ENCODE measurements at places on chromosomes 13 and 19.

GRCh38 chr13:31528758-31529157 lies 210.6 kb upstream of the RXFP2 start:
- DNase-seq: no peak

GRCh38 chr19:1468274-1468820 lies 10.7 kb downstream of the C19orf25 start:
- DNase-seq: no peak

DNA sequence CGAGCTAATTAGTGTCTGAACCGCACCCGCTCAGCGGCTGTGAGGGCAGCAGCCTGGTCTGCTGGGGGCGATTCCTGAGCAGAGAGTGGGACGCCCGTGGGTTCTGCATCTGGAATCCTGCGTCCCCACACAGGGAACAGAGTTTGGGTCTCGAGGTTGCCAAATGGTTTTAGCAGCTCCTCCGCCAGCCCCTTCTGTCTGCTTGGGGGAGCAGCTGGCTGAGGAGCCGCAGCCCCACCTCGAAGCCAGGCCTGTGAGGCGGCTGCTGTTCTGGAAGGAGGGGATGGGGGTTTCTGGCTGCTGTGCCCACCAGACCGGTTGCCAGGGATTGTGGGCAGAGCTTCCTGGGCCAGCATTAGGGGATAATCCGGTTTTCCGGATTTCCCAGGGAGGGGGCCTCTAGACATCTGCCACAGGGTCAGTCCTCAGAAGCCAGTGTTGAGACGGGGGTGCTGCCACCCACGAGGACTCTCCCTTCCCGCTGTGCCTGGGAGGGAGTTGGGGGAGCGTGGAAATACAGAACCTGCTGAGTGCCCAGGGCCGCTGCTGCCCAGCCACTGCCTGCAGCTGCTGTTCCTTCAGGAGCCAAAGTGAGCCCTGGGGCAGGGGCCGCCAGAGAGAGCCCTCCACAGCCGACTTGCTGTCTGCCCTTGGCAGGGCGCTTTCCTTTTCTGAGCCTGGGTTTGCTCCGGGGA lies 2.0 kb downstream of the CDC34 start:
- no peak for DNase-seq

- no peak for DNase-seq
These were observed 39.1 kb downstream of the EFNB2 start for GRCh38 chr13:106496072-106496997.

DNA sequence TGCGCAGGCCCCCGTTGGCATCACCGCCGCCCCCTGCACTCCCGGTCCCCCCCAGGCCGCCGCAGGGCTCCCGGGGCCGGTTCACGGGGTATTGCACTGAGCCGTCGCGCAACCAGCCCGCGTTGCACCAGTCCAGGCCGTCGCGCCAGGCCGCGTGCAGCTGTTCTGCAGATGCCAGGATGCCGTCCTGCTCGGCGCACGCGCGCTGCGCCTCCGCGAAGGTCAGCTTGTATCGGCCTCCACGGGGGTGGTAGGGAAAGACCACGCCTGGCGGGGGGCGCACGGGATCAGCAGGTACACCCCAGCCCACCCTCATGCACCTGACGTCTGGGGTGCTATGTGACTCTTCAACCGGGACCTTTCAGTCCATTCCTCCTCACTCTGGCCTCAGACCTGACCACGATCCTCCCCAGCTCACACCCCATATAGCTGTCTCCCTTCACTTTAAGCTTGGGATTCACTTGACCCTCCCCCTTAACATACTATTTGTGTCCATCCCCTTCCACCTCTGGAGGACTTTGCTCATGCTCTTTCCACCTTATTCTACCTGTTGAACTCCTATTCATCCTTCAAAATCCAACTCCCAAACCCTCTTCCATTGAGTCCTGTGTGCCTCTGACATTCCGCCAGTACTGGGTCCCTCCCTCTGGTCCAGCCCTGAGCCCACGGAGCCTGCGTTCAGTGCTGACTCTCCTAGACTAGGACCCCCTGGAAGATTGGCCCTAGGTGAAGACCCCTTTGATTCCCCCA lies 14.3 kb downstream of the TM6SF2 start:
- no peak for DNase-seq

DNA sequence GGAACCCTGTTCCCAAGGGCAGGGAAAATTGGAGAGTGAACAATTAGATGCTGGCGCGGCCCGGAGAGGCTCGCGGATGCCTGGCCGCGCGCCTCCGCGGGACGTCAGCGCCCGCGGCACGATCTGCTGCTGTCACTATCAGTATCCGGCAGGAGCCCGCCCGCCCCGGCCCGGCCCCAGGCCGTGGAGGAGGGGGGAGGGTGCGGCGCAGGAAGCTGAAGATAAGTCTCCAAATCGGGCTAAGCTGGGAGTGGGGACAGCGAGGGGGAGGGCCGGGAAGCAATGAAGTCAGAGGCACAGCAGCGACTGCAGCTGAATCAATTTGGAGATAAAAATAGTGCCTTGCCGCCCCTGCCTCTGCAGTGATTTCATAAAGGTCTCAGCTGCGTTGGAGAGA lies 441.5 kb upstream of the KLF12 start:
- peak; percentile 66 for DNase-seq

DNA sequence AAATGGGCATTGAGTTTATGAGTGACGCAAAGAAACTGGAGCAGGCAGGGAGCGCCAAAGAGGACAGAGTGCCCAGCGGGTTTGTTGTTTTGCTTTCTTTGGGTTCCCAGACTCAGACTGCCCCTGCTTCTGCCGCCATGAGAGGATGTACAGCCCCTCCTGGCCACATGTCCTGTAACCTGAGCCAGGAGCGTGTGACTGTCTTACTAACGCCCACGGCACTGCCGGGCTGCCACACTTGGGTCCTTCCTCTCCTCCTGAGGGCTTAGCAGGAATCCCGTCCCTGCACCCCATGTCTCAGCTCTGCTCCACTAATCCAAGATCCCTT lies 80.5 kb downstream of the GPR12 start:
- DNase-seq: no peak

- no peak for DNase-seq
These were observed 27.6 kb downstream of the ARHGEF18 start for GRCh38 chr19:7376151-7376852.

DNA sequence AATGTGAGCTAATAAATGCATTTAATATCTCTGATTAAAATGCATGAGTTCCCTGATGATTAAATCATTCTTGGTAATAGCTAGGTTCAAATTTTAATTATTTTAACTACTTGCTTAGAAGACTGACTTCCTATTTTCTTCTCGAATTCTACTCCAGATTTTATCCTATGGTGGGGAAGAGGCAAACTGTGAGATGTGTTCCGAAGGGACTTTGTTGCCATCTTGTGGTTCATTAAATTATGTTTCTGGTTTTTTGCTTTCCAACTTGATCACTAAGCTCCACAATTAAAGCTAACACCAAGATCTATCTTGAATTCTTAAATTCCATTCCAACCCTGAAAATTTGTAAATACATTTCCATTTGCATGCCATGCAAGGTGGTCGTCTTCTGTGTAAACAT lies 538.4 kb upstream of the PCDH20 start:
- DNase-seq: peak; percentile 18

DNA sequence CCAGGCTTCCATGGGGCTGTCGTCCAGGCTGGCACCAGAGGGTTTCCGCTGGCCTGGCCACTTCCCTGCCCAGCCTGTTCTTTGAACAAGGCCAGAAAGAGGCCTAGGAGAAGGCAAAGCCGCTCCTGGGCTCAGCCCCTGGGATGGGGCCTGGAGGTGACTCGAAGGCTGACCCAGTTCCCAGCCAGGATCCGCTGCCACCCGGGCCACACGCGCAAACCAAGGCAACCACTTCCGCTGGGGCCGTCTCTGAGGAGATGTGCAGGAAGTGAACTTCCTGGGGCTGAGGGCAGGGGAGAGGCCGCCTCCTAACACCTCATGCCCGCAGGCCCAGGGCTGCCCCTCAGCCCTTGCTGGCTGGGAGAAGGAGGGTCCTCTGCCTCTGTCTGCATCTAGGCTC lies 15.2 kb downstream of the PLEKHF1 start:
- DNase-seq: no peak

- DNase-seq: peak; percentile 59
These were observed 79.4 kb downstream of the FOXO1 start for GRCh38 chr13:40586886-40587565.

- DNase-seq: no peak
These were observed 2.6 kb upstream of the SLC10A2 start for GRCh38 chr13:103068836-103069235.

GRCh38 chr19:12840091-12841079 lies 2.1 kb downstream of the MAST1 start:
- no peak for DNase-seq

DNA sequence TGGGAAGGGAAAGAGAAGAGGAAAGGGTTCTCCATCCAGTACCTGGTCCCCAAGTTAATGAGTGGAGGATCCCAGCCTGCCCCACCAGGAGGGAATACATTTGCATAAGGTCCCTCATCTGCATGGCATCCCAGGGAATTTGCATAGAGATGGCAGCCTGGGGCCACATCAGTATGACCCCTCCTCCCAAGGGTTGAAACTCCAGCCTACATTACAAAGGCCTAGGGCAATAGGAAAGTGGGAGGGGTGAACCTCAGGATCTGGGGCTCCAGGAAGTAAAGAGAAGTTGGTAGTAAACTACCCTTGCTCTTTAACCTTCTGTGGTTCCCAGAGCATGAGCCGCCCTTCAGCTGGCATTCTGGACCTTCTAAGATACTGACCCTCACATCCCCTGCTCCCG lies 6.8 kb upstream of the NECTIN2 start:
- no peak for DNase-seq

- DNase-seq: no peak
These were observed 10.0 kb downstream of the ZNF383 start for GRCh38 chr19:37227996-37228395.

DNA sequence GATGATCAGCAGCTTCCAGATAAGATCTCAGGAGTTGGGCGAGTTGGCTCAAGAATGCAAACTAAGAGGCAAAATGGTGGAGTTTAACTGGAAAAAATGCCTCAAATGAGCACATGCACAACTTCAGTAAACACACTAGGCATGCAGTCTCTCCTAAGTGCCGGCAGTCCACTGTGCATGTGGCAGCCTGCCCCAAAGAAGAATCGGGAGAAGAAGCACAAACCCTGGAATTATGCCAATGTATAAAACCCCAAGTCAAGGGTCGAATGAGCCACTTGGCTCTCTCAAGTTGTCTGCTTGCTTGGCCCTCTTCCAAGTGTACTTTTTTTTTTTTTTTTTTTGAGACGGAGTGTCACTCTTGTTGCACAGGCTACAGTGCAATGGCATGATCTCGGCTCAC lies 53.3 kb upstream of the SLITRK1 start:
- no peak for DNase-seq

DNA sequence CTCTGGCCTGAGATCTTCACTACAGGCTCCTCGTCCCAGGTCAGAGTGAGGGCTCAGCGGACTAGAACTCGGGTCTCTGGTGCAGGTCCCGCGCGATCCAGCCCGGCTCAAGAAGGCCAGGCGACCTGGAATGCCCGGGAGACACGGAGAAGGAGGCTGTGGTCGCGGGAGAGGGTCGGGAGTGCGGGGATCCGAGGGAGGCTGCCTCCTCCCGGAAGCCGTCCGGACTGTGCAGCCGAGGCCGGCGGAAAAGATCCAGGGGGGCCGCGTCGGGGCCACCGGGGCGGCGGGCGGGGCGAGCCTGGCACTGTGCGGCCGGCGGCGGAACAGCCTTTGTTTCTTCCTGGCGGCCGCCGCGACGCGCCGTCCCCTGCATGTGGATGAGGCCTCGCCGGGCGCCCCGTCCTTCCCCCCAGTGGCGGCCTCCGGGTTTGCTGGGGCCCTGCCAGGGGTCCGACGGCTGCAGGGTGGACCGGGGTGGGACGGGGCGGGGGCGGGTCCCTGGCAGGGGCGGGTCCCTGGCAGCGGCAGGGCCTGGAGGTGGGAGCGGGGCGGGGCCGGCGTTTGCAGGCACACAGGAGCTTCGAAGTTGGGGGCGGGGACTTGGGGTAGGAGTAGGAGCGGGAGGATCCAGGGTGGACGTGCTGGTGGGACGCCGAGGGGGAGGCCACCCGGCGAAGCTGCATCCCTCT lies 1.0 kb upstream of the SLC7A10 start:
- no peak for DNase-seq

GRCh38 chr19:51224163-51224641 lies 678 bp upstream of the CD33 start:
- no peak for DNase-seq

- DNase-seq: no peak
These were observed 7.9 kb downstream of the AXL start for GRCh38 chr19:41226874-41227390.

GRCh38 chr19:17998827-17999150 lies 9.2 kb upstream of the ARRDC2 start:
- DNase-seq: no peak

DNA sequence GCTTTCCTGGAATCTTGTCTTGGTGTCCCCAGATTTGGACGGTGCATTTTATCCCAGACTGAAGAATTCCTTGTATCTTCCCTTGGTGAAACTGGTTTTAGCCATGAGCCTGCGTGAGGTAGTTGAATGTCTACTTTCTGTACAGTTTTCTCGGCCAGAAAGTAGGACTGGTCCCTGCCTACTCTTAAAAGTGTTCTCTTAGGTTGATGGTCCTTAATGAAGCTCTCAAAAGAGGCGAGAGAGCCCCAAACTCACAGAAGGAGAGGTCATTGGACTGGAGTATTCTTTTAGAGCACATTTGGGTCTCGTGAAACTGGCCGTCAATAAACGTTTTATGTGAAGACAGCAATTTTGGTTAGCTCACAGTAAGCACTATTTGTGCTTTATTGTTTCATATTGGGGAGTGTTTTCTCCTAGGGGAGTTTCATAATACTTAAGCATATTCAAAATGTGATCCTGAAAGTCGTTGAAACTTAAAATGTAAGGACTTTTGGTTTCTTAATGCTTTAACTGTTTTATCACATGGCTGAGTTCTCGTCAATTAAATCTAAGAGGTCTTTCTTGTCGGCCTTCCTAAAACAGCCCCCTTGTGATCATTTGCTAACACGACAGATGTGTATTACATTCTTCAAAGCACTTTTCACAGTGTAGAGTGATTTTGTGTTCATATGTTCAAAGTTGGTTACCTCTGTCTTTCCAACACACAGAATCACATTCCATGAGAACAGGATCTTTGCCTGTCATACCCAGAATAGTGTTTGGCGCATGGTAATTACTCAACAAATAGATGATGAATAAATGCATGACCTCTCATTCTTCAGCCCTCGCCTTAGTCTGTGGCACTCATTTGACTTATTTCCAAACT lies 889 bp downstream of the GTF2F2 start:
- no peak for DNase-seq

DNA sequence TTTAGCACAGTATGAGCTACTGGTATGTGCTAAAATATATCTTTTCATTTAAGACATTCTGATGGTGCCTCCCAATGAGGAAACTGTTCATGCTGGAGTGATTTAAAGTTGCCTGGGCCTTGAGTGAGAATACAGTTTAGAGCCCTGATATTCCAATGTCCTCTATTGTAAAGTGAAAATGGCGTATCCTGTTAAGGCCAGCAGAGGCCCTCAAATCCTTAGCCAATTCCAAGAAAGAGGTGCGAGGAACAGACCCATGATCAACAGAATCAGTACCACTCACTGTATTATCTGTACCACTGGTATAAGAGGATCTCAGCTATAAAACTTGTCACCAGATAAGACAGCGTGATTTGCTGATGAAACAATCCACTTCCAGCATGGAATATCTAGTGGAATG lies 273.1 kb upstream of the SLITRK5 start:
- DNase-seq: no peak

GRCh38 chr13:106633321-106633720 lies 65.4 kb upstream of the ARGLU1 start:
- DNase-seq: no peak
